ENCODE measurements at places on chromosomes 3 and 15.

DNA sequence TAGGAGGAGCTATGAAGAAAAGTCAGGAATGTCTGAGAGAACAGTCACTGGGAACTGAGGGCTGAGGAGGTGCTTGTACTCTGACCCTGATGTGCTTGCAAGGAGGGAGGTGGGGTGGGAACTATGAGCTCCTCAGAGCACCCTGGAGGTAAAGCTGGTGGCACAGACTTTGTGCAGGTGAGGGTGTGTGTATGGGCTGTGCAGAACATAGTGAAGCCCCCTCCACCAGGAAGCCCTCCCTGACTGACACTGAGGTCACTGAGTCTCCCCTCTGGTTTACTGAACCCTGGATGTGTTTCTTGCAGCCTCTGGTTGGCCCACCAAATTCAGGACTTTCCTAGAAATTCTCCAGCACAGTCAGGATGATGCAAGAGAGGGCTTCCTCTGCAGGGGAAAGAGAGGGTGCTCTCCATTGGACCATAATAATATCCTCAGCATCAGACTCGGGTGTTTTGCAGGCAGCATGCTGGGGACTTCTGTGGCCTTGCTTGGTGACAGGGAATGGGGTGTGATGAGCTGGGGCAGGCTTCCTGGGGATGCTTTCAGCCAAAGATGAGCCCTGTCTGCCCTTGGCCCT lies 1.5 kb upstream of the ISLR start:
- no peak for DNase-seq

DNA sequence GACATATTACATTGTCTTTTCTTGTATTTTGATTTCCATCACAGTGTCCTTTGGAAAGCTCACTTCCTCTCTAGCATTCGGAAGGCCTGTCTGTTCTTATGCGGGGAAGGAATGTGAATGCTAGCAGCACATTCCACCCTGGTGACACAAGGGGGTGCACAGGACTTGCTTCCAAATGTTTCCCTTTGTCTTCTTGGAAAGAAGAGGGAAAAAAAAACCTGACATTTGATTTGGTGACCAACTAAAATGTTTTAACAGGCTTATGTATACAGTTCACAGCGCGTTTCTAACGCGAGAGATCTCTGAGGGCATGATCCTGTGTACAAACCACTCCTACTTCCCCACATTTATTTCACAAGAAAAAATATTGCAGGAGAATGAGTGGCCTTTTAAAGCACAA lies 107.6 kb upstream of the FXR1 start:
- DNase-seq: no peak

DNA sequence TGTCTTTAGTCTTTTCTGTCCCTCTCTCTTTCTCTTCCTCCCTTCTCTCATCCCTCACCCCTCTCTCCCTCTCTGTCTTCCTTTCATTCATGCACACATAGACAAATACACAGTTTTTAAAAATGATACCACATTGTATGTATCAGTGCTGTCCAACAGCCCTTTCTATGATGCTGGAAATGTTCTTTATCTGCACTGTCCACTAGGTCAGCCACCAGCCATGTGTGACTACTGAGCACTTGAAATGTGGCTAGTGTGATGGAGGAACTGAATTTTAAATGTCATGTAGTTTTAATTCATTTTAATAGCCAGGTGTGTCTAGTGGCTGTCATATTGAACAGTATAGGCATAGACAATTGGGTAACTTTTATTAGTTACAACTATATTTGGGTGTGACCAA lies 34.9 kb downstream of the COL6A5 start:
- no peak for DNase-seq

- DNase-seq: no peak
Observed at GRCh38 chr3:171306631-171307030, 153.6 kb downstream of the TNIK start.

- no peak for DNase-seq
Observed at GRCh38 chr3:169836078-169836941, 23.6 kb upstream of the LRRC34 start.

DNA sequence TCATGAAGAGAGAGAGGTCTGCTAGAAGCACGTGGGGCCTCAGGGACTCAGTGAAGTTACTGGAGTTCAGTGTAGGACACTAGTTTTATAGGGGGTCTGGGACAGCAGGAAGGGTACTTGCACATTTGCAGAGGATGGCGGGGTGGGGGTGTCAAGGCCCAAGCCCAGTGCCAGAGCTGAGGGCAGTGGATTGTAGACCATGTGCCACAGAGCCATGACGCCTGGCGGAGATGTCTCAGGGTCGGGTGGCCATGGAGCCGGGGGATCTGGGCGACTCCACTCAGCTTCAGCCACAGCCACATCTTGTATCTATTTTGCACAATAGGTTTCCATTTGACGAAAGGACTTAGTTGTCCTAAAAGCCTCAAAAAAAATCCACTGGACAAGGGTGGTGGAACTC lies 50.4 kb upstream of the RGMA start:
- no peak for DNase-seq

DNA sequence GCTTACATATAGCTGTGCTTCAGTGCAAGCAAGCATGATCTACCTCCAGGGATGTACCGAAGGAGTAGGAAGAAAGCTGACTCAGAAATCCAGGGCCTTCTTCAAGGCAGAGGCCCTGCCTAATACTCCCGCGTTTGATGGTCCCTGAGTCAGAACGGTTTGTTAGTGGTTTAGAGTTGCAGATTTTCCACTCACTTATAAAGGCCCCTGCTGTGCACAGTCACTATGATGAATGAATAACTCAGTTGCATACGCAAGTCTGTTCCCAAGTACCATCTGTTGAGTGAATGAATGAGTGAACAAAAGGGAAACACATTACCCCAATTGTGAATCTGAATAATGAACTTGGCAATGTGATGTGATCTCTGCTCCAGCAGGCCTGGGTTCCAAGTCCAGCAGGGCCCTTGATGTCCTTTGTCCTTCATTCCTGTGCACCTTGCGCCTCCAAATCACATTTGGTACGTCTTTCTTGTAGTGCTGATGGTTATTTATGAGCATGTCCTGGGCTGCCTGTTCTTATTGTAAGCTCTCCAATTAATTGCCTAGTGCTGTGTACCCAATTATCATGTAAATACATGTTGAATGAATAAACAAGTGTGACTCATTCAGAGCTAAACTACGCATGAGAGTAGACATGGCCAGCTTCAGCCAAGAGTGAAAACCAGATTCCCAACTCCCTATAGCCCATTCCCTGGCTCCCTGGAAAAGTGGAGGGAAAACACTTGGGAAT lies 85.3 kb upstream of the LIMD1 start:
- DNase-seq: no peak
